ENCODE measurements at places on chromosomes 4 and X.

DNA sequence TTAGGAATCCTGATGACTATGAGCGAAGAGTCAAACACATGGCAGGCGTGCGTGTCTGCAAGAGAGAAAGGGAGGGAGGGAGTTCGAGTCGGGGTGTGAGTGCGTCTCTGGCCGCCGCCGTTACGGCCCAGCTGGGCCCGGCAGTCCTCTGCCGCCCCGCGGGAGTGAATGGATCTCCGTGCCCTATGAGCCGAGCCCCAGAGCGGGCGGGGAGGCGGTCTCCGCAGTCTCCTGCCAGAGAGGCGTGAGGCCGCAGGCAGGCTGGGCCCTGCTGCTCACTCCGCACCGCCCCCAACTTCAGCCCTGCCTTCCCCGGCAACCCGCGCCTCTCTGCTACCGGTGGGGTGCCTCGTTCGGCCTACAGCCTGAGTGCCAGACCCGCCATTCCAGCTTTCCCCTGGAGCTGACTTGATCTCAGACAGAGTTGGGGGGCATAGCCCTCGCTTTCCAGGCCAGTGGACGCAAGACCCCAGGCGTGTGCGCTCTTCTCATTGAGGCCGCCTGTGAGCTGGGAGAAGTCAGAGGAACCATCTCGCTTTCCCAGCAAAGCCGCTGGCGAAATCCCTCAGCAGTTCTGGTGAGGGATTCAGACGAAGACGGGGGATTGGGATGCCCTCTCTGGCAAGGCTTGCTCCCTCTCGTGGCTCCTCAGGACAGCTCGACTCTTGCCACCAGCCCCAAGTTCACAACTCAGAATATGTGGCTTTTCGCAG lies 1.4 kb downstream of the SLC16A2 start:
- DNase-seq: no peak

DNA sequence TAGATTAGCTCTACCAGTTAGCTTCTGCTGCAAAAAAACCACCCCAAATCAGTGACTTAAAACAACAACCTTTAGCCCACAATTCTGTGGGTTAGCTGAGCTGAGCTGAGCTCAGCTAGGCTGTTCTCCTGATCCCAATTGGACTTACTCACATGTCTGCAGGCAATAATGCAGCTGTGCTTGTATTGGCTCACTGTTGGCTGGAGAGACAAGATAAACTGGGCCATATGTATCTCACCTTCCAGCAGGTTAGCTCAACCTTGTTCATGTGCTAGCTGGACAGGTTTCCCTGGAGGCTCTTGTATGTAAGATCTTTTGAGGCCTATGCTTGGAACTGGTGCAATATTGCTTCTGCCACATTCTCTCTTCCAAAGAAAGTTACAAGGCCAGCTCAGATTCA lies 261.5 kb upstream of the ADGRL3 start:
- DNase-seq: no peak

GRCh38 chr4:90958256-90958895 lies 831.2 kb downstream of the CCSER1 start:
- DNase-seq: no peak

- DNase-seq: no peak
Measured at GRCh38 chr4:96390404-96390803, 550.5 kb downstream of the PDHA2 start.

DNA sequence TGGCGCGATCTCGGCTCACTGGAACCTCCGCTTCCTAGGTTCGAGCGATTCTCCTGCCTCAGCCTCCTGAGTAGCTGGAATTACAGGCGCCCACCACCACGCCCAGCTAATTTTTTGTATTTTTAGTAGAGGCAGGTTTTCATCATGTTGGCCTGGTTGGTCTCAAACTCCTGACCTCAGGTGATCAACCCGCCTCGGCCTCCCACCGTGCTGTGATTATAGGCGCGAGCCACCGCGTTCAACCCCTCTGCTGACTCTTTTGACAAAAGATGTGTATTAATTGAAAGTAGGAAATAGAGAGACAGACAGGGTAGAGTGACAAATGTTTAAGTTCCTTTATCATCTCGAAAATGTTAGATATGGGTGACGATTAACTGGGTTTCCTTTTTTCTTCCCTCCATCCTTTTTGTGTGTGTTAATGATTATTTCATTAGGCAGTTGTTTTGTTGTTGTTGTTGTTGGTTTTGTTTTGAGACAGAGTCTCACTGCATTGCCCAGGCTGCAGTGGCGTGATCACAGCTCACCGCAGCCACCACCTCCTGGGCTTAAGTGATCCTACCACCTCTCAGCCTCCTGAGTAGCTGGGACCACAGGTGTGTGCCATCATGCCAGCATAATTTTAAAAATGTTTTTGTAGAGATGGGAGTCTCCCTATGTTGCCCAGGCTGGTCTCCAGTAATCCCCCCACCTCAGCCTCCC lies 79.5 kb downstream of the KDM6A start:
- DNase-seq: no peak

- no peak for DNase-seq
Measured at GRCh38 chr4:184534511-184535391, 60.4 kb upstream of the IRF2 start.

DNA sequence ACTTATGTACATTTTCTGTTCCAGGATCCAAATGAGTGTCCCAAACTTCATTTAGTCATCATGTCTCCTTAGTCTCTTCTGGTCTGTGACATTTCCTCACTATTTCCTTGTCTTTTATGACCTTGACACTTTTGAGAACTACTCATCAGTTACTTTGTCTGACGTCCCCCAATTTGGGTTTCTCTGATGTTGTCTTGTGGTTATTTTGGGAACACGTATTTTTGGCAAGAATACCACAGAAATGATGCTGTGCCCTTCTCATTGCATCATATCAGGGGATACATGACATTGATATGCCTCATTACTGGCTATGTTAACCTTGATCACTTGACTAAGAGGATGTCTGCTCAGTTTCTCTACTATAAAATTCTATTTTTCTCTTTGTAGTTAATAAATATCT lies 308.8 kb downstream of the ZNF674 start:
- no peak for DNase-seq

DNA sequence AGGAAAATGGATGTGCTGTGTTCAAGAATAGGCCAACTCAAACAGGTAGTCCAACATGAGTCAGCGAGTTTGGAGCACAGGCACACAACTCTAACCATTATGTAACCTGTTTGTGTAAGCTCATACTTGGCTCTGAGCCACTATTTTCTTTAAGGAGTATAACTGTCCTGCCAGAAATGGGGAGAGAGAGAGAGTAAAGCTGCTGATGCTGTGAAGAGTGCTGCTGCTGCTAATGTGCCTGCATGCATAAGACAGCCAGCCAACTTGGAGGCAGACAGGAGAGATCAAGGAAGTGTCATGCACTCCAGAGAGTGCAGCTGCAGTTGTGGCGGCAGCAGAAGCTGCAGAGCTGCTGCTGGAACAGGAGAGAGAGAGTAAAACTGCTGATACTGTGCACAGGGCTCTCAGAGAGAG lies 11.7 kb upstream of the STATH start:
- no peak for DNase-seq

GRCh38 chr4:44736900-44737299 lies 10.5 kb upstream of the GNPDA2 start:
- no peak for DNase-seq

- DNase-seq: no peak
Measured at GRCh38 chr4:153211986-153212728, 7.9 kb downstream of the TRIM2 start.

- no peak for DNase-seq
Measured at GRCh38 chrX:135328421-135329005, 19.2 kb downstream of the ETDC start.

- DNase-seq: no peak
Measured at GRCh38 chr4:160510928-160511327, 1408.0 kb downstream of the RAPGEF2 start.

DNA sequence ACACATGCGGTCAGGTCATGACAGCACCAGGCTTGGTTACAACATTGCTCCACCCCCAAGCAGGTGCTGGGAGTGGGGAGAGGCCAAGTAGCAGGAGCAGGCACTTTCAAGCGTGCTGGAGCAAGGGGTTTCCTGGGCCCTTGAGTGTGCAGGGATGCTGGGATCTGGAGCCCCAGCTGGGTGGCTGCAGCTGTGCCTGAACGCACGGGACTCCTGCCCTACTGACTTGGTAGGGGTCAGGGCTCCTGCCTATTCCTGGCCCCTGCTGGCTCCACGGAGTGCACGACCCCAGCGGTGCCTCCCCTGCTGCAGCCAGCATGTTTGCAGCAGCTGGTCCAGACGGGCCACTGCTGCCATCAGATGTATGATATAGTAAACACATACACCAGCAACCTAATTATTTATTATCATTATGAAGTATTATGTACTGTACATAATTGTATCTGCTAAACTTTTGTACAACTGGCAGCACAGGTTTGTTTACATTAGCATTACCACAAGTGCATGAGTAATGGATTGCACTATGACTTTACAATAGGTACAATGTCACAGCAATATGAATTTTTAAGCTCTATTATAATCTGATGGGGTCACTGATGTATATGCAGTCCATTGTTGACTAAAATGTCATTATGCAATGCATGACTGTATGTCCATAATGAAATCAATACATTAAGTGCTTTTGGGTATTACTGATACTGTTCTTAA lies 620.6 kb downstream of the RAPGEF2 start:
- DNase-seq: no peak

DNA sequence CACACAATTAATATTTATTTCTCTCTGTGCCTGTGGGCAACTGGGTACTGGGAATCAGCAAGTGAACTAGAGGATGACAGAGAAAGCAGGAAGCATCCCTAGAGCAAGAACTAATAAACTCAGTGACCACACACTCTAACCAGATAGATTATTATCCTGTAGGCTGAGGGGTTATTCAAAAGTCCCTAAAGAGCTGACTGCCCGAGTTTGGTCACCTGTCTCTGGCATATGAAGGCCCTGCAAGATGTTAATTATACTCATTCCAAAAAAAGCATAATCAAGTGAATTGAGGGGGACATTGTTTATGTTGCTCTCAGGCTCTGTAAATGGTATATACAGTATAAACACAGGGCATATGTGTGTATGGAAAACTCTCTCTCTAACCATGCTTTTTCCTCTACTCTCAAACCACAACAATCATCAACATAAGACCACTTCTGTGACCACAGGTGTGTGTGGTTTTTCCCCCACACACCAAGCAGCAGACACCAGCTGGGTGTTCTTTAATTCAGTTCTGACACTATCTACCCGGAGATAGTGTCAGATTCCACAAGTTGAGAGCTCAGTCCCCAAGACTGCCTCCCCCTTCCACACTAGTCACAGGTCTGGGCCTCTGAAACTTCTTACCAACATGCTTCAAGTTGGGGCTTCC lies 6.2 kb upstream of the HPSE start:
- DNase-seq: no peak

- no peak for DNase-seq
Measured at GRCh38 chr4:44544158-44544557, 95.5 kb upstream of the KCTD8 start.

DNA sequence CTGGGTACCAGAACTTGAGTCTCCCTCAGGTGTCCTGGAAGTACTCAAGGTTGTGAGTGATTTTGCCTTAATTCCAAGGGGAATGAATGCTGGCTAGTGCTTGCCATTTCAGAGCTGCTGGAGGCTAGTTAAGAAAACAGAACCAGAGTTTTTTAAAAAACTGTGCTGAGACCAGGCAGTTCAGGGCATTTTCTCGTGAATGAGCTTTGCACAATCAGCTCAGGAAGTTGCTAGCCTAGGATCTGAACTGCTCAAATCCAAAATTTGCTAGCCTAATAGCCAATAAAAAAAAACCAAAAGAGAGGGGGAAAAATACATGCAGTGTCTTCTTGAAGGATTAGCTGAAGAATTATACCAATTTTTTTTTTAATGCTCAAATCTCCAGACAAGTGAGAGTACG lies 292.7 kb downstream of the FBXW7 start:
- no peak for DNase-seq

- no peak for DNase-seq
Measured at GRCh38 chr4:59772641-59773139, 1427.4 kb upstream of the ADGRL3 start.

DNA sequence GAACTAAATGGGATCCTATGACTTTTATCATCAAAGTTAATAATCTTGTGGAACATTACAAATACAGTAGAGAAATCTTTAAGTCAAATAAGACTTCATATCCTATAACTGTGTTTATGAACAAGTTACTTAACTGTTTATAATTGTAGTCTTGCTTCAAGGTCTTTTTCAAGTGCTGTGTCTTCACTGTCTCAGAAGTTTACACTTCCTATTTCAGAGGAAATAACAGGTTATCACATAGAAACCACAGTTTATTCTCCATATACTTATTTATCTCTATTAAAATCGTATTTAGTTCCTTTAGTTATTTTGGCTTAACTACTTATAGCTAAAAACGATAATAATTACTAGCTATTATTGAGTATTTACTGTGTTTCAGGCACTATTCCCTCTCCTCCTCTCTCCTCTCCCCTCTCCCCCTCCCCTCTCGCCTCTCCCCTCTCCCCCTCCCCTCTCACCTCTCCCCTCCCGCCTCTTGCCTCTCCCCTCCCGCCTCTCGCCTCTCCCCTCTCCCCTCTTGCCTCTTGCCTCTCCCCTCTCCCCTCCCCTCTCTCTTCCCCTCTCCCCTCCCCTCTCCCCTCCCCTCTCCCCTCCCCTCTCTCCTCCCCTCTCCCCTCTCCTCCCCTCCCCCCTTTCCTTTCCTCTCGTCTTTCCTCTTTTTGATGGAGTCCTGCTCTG lies 63.7 kb downstream of the RBPJ start:
- no peak for DNase-seq

GRCh38 chr4:46968847-46969246 lies 24.5 kb downstream of the GABRA4 start:
- DNase-seq: no peak

DNA sequence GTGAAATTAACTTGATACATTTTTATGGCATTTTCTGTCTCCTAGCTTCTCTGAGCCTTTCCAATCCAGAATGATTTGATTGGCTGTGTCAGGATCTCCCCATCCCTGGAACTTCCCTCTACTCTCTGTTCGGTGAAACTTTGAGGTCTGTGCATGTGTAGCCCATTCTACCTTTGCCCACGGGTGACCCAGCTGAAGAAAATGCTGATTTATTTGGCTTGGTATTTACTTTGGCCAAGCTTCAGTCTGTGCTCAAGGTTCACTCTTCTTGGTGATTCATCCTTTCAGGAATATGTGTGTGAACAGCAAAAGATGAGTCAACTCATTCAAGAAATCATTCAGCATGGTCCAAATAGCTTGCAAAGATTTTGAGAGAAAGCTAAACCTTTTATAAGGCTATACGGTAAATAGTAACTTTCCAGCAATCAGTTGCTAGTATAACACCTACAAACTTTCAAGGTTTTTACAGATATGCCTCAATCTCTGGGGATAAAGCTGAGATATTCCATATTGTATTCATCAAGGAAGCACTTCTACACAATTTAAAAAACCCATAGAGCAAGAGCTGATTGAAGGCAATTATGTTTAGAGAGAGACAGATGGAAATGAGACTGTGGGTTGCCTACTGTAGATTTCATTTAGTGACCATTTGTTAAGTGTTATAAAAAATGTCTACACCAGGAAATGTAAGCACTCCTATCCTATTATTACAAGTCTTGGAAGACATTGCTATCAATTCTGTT lies 233.9 kb upstream of the CXXC4 start:
- no peak for DNase-seq

GRCh38 chrX:68363984-68364383 lies 69.3 kb downstream of the OPHN1 start:
- DNase-seq: no peak
